RKO (cell line): ENCODE measurements at places on chromosomes 16 and 17.

DNA sequence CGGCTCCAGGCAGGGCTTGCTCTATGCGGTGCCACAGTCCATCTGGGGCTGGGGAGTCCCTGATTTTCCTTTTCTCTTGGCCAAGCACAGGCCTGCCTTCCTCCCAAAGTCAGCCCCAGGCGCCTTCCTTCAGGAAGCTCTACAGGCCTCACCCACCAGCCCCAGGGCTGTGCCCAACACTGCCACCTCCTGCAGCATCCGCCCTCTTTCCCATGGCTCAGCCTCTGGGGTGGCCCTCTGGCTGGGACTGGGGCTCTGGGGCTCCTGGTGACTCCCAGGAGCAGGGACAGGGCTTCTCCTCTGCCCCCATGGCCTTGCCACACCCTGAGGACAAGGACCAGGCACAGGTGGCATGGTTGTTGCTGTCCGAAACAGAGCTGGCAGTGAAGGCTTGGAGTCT is 817 bp downstream of the ITGB4 start:
- DNase-seq: no peak

- no peak for DNase-seq
Observed at GRCh38 chr17:74309902-74310301, 16.1 kb upstream of the KIF19 start.

GRCh38 chr16:89361751-89362539 is 128.4 kb downstream of the ANKRD11 start:
- DNase-seq: no peak

GRCh38 chr17:15509095-15509494 is 41.7 kb upstream of the CDRT4 start:
- DNase-seq: no peak

DNA sequence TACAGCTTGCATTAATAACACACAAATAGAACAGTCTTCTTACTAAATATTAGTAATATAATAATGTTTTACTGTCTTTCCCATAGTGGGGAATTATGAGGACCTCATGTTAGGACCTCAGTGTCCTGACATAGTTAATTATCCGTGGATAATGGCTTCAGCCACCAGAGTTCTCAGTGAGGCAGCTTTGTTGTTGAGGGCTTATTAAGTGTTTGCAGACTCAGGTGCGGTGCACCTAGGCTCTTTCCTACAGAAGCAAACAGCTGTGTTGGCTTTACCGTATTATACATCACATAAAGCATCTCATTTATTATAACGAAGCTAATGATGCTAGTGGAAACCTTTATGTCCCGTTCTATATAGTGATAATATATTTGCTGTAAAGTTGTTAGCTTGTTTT is 246.7 kb downstream of the FTO start:
- no peak for DNase-seq

DNA sequence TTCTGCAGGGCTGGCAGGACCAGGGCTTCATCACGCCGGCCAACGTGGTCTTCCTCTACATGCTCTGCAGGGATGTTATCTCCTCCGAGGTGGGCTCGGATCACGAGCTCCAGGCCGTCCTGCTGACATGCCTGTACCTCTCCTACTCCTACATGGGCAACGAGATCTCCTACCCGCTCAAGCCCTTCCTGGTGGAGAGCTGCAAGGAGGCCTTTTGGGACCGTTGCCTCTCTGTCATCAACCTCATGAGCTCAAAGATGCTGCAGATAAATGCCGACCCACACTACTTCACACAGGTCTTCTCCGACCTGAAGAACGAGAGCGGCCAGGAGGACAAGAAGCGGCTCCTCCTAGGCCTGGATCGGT is 1.4 kb downstream of the CDK5R1 start:
- no peak for DNase-seq

GRCh38 chr16:89548344-89549006 is 12.0 kb upstream of the RPL13 start:
- no peak for DNase-seq

- no peak for DNase-seq
Observed at GRCh38 chr17:66865151-66865550, 30.2 kb downstream of the CACNG5 start.

DNA sequence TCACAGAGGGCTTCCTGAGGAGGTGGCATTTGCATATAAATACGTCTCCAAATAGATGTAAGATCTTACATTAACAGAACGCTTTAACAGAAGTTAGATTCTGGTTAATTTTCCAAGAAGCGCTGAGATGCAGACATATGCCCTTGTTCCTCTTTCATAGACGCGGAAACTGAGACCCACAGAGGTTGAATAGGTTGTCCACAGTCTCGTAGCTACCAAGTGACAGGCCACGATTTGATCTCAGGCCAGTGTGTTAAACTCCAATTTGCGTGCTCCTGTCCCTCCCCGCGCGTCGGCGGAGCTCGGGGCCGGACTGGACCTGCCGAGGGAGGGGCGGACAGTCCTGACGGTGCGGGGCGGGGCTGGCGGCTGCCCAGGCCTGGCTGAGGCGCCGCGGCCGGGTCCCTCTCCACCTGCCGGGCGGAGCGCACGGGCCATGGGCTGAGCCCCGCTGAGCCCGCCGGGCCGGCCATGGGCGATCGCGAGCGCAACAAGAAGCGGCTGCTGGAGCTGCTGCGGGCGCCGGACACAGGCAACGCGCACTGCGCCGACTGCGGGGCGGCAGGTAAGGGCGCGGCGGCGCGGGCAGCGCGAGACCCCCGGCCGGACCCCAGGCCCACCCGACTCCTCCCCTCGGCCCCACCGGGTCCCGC is at the start of gene ADAP2:
Gene ADAP2 (plus strand): TSS at position 402 of the 653 bp plus-strand sequence. CDS start 70 bp downstream, at position 472.
- DNase-seq: no peak

DNA sequence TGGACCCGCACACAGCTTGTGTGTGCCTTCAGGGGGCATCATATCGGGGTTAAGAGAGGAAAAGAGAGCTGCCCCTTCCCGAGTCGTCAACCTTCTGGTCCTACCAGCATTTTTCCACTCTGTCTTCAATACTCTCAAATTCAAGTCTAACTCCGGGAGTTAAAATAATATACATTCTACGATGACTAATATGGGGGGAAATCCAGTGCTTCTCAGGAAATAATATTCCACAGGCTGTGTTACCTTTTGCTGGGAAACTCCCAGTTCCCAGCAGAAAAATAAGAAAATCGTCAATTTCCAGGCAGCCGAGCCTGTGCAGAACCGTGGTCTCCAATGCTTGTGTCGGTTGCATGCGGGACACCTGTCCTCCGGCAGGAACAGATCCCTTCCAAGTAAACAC is 105.0 kb upstream of the FOXF1 start:
- no peak for DNase-seq

DNA sequence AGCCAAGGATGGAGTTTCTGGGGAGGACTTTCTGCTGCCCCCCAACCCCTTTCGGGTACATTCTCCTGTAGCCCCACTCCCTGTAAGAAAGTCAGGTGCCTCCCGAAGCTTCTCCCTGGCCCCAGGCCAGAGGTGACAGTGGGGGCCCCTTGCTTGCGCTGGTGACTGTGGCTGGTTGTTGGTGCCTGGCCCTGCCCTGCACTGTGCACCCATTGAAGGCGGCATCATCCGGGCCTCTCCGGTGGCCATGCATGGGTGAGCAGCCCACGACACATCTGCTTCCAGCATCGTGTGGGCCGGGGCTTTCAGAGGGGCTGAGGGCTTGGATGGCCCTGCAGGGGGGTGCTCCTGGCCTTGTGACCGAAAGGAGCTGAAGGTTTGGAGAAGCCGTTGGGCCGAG is 297.0 kb downstream of the SEC14L1 start:
- DNase-seq: no peak

GRCh38 chr17:9436630-9437029 is 139.0 kb downstream of the STX8 start:
- no peak for DNase-seq

- peak; percentile 93 for DNase-seq
Observed at GRCh38 chr16:67173808-67174705, 3.7 kb downstream of the NOL3 start.

- peak; percentile 97 for DNase-seq
Observed at GRCh38 chr17:48025040-48025903, 12.3 kb downstream of the COPZ2 start.

GRCh38 chr16:10834766-10835165 is 16.2 kb upstream of the TVP23A start:
- no peak for DNase-seq

- DNase-seq: no peak
Observed at GRCh38 chr17:82957469-82957795, 117.6 kb upstream of the ZNF750 start.

- no peak for DNase-seq
Observed at GRCh38 chr16:17287166-17287800, 183.5 kb downstream of the XYLT1 start.
